ENCODE measurements at places on chromosomes 2 and 18.

- no peak for DNase-seq
Measured at GRCh38 chr2:222613715-222614331, 42.1 kb downstream of the FARSB start.

DNA sequence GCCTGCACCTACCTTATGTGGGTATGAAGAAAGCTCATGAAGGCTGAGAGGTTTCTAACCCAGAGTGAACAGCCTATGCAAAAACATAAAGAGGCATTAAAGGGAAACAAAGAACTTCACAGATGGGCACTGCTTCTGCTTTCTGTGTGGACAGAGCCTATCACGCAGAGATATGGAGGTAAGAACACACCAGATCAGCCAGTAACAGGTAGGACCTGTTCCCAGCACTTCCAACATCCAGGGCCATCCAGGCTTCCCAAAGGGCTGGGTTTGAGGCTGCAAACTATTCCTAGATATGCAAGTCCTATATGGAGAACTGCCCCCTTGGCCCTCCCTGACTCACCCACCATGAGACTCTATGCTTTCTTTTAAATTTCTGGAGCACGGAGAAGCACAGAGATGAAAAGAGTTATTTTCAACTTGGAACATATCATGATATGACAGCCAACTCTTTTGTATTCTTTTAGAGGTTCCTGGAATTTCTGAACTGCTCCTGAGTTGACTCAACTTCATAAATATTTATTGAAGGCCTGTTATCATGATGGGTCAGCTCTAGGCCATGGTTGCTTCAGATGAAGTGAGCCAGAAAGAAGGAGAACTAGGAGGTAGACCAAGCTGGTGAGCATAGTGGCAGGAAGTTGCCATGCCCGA, 77.4 kb upstream of the PPP1CB start:
- no peak for DNase-seq

DNA sequence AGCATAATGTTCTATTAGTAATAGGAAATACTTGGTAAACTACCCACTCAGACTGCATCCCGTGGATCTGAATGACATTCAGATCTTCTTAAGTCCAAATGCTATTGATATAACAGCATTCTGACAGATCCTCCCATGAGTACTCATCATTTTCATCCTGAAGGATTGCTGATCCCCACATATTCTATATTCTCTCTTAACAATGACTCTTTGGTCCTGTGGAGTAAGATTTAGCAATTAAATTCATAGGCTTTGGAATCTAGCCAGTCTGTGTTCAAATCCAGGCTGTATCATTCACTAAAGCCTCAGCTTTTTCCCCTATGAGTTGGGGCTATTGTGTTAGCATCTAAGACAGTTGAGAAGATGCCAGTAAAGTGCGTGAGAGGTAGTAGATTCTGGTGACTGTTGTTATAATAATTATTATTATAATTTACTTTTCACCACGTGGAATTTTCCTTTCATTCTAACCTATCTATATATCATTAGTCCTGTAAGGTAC, 591.3 kb upstream of the SYT4 start:
- no peak for DNase-seq

GRCh38 chr2:211453311-211453887, 897.0 kb downstream of the CPS1 start:
- DNase-seq: no peak

GRCh38 chr2:196823750-196824522, 14.8 kb upstream of the C2orf66 start:
- no peak for DNase-seq

DNA sequence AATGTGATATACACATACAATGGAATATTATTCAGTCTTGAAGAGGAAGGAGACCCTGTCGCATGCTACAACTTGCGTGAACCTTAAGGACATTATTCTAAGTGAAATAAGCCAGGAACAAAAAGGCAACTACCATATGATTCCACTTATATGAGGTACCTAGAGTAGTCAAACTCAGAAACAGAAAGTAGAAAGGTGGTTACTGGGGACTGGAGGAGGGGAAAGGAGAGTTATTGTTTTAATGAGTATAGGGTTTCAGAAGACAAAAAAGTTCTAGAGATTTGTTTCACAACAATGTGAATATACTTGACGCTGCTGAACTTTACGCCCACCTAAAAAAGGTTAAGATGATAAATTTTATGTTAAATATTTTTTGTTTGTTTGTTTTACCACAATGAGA, 47.0 kb downstream of the CXCR4 start:
- no peak for DNase-seq

- no peak for DNase-seq
Measured at GRCh38 chr2:234135750-234136221, 85.3 kb downstream of the SPP2 start.
